ENCODE measurements at places on chromosomes 2 and 18.

DNA sequence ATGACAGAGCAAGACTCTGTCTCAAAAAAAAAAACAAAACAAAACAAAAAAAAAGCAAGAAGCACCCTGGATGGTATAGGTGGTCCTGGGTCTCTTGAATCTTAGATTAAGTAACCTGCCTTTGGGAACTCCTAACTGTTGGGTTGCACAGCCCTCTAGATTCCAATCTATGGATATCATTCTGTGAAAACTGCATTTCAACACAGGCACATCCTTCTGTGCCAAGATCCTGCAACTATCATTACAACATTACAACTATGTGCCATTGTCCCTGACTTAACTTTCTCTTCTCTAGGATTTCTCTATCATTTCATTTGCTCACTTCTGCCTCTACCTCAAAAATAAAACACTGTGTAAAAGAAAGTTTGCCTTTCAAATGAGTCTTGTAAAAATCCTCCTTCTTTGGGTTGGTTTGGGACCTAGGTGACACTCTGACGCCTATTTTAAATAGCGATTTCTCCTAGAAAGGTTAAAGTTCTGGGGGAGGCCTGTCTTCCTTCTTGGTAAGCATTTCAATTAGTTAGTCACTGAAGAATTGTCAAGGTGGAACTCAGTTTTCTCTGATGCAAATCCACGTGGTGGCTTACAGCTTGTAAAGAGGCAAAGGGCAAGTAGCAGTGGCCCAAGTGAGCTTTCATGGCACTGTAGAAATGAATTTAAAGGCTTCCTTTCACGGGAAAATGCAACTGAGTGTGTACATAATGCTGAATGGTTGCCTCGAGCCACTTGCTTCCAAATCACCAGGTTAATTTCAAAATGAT lies 9.2 kb downstream of the LGALSL start:
- DNase-seq: no peak

GRCh38 chr18:74248189-74248588 lies 43.6 kb downstream of the CYB5A start:
- DNase-seq: no peak

DNA sequence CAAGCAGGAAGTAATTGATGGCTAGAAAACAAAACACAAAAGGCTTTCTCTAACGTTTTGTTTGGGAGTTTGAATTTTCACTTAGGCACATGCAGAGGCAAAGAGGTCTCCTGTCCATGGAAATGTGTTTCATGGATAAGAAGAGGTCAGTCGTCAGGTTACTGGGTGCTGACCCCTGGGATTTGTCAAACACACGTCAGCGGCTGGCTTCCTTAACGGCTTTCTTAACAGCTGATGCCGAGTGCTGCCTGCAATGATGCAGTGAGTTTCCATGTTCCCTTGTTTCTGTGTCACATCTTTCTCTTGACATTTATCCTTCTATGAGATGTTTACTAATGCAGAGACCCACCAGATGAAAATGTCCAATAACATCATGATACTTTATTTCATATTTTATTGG lies 31.7 kb downstream of the GPR39 start:
- DNase-seq: no peak

DNA sequence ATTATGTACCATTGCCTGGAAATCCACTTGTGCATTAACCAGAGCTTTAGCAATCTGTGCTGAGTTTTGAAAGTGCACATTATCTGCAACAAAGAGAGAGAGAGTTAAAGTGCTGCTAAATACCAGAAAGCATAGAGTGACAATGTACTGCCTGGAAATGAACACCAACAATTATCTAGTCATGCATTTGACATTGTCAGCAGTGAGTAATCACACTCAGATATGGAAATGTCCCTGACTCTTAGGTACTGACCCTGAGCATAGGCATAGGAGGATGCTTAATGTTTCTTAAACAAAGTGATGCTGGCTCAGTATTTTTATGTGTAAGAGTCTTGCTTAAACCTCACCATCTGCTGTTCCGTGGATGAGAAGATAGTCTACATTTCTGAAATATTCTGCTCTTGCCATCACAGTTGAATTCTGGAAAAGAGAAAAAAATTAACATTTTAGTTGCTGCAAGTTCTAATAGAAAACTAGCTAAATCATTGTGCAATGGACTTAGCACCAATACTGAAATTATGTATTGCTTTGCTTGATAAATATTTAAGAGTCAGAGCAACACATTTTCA lies 20.8 kb upstream of the GCG start:
- DNase-seq: no peak

- DNase-seq: no peak
Measured at GRCh38 chr2:124798551-124798950, 773.5 kb downstream of the CNTNAP5 start.

GRCh38 chr2:200184748-200185627 lies 121.5 kb upstream of the SPATS2L start:
- no peak for DNase-seq

DNA sequence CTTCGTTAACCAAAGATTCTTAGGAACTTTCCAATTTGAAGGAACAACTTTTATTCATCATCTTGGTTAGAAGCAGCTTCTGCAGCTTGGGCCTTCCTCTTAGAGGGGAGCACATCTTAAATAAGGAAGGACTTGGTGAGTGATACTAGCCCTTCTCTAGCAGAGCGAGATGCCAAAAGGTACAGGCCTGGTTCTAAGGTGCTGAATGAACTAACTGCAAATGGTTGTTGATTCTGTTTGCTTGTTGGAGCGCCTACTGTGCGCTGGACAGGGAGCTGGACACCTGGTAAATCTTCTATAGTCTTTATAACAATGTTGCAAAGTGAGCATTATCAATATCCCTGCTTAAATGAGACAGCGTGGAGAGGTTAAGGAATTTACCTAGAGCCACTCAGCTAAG lies 127.1 kb downstream of the MYCN start:
- DNase-seq: no peak

GRCh38 chr2:241496904-241497877 lies 11.2 kb downstream of the STK25 start:
- DNase-seq: no peak

GRCh38 chr2:24400207-24400907 lies 40.0 kb upstream of the ITSN2 start:
- DNase-seq: no peak

GRCh38 chr2:10254373-10255188 lies 48.1 kb upstream of the HPCAL1 start:
- no peak for DNase-seq

DNA sequence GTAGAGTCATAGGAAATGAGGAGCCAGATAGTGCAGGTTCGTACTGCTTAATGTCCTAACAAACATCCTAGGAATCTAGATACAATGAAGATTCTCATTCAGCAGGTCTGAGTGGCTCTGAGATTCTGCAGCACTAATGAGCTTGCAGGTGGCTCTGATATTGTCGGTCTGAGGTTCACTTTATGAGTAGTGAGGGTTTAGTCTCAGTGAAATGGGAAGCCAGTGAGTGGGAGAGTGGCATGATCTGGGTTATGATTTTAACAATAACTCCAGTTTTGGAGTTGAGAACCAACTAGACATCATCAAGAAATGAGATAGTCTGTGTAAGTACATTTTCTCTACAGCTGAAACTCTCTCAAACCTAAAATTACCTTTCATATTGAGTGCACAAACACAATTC lies 166.8 kb upstream of the SP5 start:
- DNase-seq: no peak

- no peak for DNase-seq
Measured at GRCh38 chr2:3602553-3603339, 7.8 kb downstream of the COLEC11 start.

Measured in activated T-helper 1 cell treated with anti-CD3 and anti-CD28 coated beads, Interleukin-2, amount 50 U/mL, for 16 hours (primary cell).